ENCODE measurements at places on chromosomes 6 and 20. TPM values are rescaled to one million over a fixed set of nuclear protein-coding genes. Genes with fewer than 3 reads are reported as not detected.

DNA sequence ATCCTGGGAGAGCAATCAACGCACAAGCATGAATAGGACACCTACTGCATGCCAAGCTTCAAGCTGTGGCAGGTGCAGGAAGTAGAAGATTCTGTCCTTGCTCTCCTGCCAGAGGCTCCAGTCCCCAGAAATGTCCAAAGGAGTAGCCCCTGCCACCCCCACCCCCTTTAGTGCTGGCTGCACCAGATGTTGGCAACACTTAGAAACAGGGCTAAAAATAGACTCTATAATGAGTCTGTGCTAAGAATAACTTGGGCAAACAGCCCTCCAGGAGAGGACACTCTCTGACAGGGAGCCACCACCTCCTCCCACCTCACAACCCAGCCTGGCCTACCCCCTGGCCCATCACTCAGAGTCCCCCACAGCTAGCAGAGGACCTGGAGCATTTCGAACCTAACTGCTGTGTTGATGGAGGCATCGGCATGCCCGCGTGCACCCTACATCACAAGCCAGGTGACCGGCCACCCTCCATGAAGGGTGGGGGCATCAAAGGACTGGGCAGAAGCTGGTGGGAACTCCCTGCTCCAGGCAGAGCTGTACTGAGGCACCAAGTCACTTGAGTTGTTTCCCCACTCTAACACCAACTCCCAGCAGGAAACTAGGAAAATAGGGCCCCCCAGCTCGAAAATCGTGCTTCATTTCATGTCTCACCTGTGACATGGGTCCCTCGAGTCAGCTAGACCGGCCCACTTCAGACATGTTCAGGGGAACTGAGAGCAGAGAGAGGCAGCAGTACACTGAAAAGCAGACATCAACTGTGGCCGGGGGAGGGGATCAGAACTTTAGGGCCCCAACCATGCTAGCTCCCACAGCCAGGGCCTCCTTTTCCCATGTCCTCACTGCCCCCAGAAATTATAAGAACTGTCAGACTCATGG lies 18.7 kb downstream of the TFEB start:
- no peak for DNase-seq

DNA sequence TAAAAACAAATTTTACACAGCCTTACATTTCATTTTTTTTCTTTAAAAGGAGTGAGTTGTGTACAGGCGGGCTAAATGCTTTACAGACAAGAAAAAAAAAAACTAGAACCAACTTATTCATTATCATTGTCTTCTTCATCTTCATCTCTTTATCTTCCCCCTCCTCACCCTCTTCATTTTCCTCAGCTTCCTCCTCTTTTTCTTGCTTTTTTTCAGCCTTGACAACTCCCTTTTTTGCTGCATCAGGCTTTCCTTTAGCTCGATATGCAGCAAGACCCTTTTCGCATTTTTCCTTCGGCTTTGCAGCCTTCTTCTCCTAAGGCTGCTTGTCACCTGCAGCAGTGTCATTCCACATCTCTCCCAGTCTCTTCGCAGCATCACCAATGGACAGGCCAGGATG lies 86.9 kb upstream of the GCM1 start:
- no peak for DNase-seq

- DNase-seq: no peak
Measured at GRCh38 chr6:114087496-114087895, 116.5 kb upstream of the HDAC2 start.

DNA sequence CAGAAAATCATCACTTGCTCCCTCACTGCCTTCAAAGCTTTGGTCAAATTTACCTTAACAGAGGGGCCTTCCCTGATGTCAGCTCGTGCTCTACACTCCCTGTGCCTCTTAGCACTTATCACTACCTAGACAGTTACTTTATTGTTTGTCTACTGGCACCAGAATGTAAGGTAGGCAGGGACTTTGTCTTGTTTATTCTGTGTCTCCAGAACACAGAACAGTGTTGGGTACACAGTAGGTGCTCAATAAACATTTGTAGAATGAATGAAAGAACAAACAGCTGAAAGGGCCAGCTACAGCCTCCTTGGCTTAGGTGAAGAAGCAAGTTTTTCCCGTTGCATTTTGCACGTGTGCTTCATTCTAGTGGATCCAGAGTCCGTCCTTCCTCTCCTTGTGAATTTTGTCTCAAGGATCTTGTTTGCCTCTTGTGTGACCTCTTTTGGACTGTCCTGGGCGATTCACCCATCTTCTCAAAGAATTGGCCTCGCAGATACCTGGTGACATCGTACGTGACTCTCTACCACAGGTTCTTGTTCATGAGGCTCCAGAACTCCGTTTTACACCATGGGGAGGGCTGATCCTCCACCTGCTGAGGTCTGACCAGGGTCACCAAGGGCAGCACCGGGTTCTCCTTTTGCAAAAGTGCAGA lies 84.2 kb upstream of the ARMC2 start:
- no peak for DNase-seq

GRCh38 chr6:12381587-12381986 lies 91.4 kb downstream of the EDN1 start:
- no peak for DNase-seq

DNA sequence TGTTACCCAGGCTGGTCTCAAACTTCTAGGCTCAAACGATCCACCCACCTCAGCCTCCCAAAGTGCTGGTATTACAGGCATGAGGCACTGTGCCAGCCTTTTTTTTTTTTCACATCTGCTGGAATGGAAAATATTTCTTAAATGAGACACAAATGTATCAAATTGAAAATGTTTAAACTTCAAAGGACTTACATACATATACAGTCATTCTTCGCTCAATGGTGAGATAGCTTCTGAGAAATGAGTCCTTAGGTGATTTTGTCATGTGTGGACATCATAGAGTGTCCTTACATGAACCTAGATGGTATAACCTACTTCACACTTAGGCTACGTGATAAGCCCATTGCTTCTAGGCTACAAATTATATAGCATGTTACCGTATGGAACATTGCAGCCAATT lies 43.1 kb downstream of the MICA start:
- no peak for DNase-seq

GRCh38 chr6:125219361-125219895 lies 65.9 kb downstream of the TPD52L1 start:
- no peak for DNase-seq

DNA sequence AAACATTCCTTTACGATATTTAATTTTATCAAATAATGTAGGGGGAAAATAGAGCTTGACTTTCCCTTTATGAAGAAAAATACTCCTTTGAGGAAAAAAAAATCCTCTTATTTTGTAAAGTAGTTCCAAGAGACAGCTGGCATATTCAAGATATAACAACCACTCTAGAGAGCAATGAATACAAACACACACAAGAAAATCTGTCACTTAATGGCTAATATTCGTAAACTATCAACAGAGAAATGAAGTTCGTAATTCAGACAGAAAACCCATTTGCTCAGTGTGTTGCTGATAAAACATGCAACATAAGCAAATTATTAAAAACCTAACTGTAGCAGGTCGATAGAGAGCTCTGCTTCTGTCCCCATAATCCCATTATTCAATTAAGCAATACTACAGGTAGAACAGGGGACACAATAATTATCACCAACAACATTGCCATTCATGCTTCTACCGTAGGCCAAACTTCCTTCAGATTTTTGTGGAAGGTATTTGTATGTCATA lies 714.4 kb upstream of the MARCKS start:
- no peak for DNase-seq

GRCh38 chr20:51284176-51284575 lies 258.3 kb downstream of the NFATC2 start:
- DNase-seq: no peak

DNA sequence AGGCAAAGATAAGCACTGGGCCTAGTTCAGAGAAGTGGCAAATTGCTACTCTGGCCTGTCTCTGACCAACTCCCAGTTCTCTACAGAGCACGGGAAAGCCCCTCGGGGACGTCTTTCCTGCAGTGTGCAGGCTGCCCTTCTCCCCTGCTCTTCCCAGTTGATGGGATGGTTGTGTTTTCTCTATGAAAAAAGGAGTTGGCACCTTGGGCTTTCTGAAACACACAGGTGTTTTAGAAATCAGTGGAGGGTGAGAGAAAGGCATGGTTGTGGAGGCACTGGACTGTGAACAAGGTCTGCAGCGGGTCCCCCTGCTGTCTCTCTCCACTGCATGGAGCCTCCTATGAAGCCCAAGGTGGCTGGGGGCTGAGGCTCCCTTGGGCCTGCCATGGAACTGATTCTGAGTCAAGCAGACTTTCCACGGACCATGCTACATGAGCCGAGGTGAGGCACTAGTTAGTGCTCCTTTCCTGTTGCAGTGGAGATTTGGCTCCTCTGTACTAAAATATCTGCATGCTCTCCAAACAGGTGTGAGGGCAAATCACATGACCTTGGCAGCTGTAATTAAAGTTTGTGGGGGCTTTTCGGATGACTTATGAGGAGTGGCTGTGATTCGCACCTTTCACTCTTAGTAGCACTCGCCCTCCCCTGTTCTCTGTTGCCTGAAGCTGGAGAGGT lies 16.3 kb downstream of the GTSF1L start:
- no peak for DNase-seq

GRCh38 chr20:39090906-39091305 lies 128.8 kb downstream of the DHX35 start:
- no peak for DNase-seq

- DNase-seq: no peak
Measured at GRCh38 chr20:40370800-40371199, 318.2 kb downstream of the MAFB start.

DNA sequence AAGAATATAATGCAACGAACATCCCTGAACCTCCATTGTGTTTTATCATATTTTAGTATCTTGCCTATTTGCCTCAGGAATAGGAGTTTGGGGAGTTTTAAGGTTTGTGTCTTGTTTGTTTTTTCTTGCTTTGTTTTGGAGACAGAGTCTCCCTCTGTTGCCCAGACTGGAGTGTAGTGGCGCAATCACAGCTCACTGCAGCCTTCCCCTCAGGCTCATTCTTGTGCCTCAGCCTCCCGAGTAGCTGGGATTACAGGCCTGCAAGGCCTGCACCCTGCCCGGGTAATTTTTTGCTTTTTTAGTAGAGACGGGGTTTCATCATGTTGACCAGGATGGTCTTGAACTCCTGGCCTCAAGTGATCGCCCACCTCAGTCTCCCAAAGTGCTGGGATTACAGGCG lies 63.3 kb upstream of the CARMIL1 start:
- DNase-seq: no peak

DNA sequence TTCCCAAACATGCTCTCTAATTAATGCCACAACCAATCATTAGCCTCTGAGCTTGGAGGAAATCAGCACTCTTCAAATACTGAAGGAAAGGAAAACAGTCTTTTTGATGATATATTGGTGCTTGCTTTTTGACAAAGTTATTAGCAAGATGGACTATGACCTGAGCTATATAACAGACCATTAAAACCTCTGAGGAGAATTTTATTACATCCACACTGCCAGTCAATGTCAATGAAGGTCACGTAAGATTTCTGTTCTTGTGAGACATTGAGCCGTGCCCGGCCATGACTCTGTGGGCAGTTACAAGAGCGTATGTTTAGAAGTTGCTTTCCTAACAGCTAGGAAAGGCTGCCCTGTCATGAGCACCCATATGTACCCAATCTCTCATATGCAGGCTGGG lies 659.0 kb downstream of the UTRN start:
- no peak for DNase-seq

GRCh38 chr20:41336711-41337492 lies 3.7 kb upstream of the LPIN3 start:
- DNase-seq: no peak

DNA sequence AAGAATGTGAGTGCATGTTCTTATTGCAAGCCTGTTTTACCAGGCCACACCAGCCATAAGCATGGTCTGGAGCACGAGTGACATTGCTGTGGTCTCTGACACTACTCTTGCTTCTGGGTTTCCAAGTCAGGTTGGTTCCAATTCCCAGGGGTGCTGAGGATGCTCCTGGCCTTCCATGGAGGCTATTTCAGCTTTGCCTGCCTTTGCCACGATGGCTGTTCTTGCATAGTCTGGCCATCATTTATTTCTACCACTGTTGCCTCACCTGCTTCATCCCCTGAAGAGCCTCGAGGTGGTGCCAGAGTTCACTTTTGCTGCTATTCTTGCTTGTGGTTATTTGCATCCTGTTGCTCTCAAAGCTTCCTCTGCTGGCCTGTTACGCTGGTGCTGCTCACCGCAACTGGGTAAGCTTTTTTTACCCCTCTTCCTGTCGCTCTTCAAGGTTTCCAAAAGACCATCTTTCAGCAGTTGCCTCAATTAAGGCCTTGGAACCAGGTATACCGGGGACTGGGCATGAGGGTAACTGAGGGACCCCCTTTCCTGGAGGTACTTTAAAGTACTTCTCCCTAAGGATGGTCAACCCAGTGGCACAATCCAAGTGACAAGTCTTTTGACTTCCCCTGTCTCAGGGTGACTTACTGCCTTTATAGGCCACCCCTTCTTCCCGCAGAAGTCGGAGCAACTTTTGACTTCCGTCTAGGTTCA lies 64.5 kb downstream of the AKAP7 start:
- no peak for DNase-seq

GRCh38 chr20:21361266-21361665 lies 36.1 kb downstream of the NKX2-4 start:
- DNase-seq: no peak

GRCh38 chr6:95768539-95768938 lies 191.2 kb downstream of the MANEA start:
- DNase-seq: no peak

- DNase-seq: no peak
Measured at GRCh38 chr6:1865585-1865984, 255.9 kb downstream of the FOXC1 start.

Gene LY86
- not detected for polyA plus RNA-seq

Gene SDC4
- 8.5 TPM for polyA plus RNA-seq

Gene TMEM217
- 0.67 TPM for polyA plus RNA-seq

Gene OR12D3
- polyA plus RNA-seq: not detected

Gene SPINT4
- polyA plus RNA-seq: not detected

Gene EMILIN3
- polyA plus RNA-seq: 25.6 TPM

Gene MRAP2
- polyA plus RNA-seq: 8.5 TPM

Gene REM1
- 5.6 TPM for polyA plus RNA-seq

Gene OXT
- not detected for polyA plus RNA-seq

Gene HUS1B
- polyA plus RNA-seq: not detected

All from muscle of arm (tissue), 14 donors.